ENCODE measurements at places on chromosomes 11 and 22.
A peak's percentile ranks its signal among the peaks of the same experiment; 100 is the strongest.

- no peak for DNase-seq
These were observed 9.4 kb upstream of the IGSF9B start for GRCh38 chr11:133966172-133966651.

DNA sequence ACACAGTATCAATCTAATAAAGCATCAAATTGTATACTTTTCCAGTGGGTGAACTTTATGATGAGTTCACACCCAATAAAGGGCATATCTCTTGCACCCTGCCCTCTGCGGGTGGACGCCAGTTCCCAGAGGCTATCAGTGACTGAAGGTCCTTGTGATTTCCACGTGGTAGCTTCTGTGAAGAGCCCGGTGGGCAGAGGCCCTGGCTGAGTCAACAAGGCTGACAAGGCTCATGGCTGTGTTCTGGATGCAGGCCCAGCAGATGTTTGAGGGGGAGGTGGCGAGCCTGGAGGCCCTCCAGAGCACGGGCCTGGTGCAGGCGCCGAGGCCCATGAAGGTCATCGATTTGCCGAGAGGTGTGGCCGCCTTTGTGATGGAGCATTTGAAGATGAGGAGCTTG lies 71.4 kb downstream of the PIWIL3 start:
- DNase-seq, result no peak

- DNase-seq, result no peak
These were observed 32.7 kb downstream of the THOC5 start for GRCh38 chr22:29520851-29521250.

DNA sequence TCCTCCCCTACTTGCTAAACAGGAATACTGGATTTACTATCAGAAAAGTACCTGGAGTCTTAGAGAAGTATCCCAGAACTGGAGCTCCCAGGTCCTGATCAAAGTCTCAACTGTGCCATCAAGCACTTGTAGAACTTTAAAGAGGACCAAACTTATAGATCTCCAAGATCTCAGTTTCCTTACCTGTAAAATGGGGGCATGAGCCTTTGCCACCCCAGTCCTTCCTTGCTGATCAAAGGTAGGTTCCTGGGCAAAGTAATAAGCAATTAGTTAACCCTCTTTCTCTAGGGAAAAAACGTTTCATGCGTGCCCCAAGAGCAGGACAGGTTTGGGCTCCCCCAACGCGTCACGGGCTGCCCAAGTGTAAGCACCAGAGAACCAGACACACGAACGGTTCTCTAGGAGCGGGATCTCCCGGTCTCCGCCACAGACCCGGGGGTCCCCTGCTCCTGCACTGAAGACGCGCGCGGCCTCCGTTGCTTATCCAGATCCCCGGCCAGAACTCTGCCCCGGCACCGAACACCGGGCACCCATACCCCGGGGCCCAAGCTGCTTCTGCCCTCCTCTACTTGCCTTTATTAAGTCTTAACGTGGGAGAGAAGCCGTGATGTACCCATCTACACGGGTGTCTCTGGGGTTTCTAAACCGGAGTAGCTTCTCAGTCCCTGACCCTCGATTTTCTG lies 505 bp downstream of the ZNF214 start:
- peak; percentile 85 for DNase-seq

- no peak for DNase-seq
These were observed 3.9 kb upstream of the MUC15 start for GRCh38 chr11:26575946-26576345.

DNA sequence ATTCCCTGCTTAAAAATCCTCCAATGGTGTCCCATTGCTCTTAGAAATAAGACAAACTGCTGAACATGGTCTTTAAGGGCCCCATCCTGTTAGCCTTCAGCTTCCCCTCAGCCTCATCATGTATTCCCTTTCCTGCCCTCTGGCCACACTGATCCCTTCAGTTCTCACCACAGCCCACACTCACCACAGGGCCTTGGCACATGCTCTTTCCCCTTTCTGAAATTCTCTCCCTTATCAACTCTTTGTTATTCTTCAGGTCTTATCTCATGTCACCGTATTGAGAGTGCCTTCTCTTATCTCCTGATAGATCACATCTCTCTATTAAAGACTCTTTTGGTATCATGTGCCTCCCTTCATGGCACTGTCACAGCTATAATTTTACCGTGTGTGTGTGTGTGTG lies 167.8 kb upstream of the MPPED2 start:
- DNase-seq, result no peak

DNA sequence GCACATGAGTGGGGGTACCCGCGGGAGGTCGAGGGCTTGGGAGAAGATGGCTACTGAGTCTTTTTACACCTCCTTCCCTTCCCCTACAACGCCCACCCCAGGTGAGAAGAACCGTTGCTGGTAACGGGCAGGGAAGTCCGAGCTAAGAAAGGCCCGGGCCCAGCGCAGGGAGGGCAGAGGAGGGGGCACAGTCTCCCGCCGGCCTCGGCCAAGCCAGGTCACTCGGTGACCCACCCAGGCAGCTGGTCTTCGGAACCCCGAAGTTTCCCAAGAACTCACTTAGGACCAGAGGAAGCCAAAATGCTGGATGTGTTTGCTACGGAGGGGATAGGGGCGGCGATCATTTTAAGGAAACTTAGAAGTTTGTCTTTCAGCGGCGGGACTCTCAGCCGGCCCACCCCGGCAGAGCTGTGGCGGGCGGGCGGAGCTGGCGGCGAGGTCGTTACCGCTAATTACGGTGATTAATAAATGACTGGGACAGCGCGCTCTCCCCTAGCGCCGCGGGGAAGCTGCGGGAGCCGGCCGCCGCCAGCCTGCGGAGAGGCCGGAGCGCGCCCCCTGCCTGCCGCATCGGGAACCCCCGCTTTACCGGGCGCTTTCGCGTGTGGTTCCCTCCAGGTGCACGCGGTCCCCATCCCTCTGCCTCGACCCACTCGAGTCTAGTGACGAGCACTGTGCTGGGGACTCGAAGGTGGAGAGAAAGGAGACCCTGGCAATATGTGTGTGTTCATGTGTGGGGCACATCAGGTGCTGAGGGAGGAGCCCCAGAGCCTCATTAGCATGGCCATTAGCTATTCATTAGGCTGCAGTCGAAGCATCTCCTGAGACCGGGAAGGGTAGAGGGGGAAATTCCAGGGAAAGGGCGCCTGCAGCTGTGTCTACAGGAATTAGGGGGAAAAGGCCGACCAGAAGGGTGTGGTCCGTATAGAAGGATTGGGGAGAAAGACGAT lies 945 bp downstream of the ROBO3 start:
- peak; percentile 77 for DNase-seq

DNA sequence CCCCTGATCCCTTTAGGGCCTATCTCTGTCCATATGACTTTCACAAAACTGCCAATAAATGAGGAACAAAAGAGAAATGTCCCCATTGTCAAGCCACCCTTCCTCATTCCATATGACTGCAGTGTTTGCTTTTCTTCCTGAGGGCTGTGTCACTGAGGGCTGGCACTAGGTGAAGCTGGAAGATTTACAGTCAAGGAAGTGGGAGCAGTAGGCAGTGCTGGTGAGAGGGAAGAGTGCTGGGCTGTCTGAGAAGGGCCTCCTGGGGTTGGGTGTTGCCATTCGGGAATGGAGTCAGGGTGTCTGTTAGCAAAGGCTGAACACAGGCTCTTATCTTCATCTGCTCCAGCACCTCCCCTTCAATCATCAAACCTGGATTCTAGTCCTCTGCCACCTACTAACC lies 30.9 kb downstream of the INSC start:
- DNase-seq, result no peak

GRCh38 chr11:114368918-114369680 lies 31.2 kb downstream of the C11orf71 start:
- no peak for DNase-seq

DNA sequence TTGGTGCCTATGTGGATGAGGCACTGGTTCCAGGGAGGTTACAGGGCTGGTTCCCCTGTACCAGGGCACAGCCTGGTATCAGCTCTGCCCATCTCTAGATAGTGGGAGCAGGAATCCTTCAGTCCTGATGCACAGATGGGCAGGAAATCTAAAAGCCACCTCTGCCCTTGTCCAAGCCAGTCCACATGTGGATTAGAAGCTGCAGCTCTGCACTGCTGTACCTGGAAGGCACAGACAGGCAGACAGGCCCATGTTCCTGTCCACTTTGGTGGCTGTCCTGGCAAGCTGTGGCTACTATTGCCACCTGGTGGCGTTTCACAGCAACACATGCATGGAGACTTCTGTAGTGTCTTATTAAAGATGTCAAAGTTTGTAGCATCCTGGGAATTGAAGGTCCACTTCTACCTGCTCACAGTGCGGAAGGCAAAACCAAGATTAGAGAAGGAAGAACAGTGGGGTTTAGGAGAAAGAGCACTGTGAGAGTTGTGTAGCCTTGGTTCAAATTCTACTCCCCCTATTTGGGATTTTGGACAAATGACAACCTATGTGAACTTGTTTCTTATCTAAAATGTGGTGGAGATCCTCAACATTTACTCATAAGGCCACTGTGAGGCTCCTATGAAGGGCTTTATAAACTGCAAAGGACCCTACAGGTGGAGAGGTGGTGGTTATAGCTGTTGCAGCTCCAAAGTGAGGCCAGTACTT lies 30.1 kb downstream of the NAV2 start:
- peak; percentile 37 for DNase-seq

- no peak for DNase-seq
These were observed 15.7 kb upstream of the AIFM3 start for GRCh38 chr22:20951151-20951931.

- no peak for DNase-seq
These were observed 1.5 kb downstream of the GAL start for GRCh38 chr11:68685656-68686380.

- peak; percentile 53 for DNase-seq
These were observed 124.3 kb downstream of the TRIM29 start for GRCh38 chr11:120013325-120014250.

DNA sequence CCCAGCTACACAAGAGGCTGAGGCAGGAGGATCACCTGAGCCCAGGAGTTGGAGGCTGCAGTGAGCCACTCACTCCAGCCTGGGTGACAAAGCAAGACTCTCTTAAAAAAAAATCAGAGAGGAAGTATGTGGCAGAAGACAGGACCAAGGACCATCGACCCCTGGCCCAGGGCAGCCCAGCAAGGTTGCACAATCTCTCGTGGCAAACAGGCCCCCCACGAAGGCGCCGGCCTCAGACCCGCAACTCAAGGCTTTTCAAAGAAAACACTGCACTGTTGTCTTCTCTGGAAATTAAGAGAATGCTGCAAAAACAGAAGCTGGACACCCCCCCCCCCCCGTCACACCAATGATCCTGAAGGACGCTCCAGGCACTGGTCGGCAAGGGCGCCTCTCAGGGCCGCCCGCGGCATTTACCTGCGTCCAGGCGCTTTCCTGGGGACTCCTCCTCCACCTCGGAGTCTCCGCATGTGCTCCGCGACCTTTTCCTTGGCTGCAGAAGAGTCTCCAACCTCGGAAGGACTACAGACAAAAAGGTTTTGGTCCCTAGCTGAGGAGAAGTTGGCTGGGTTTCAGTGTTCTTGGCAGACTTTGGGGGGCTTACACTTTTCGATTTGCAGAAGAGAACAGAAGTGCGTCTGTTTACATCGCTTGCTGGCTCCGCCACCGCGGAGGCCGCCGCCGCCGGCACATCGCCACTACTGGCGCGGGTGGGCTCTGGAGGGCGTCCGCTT lies 40.5 kb downstream of the BRD1 start:
- no peak for DNase-seq

DNA sequence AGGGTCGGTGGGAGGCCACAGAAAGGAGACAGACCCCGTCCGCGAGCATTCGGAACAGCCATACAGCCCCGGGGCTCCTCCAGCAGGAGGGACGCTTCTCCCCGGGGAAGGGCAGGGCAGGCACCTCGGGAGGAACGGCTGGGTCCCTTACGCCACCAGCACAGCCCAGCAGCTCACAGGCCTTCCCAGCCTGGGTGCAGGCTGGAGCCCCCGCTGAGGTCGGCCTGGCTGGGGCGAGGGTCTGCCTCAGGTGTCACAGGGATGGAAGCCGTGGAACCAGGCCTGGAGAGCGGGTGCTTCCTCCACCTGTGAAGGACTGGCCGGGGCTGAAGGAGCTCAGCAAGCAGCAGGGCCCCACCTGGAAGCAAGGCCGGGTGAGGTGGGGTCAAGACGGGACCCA lies 732.3 kb downstream of the BRD1 start:
- no peak for DNase-seq

DNA sequence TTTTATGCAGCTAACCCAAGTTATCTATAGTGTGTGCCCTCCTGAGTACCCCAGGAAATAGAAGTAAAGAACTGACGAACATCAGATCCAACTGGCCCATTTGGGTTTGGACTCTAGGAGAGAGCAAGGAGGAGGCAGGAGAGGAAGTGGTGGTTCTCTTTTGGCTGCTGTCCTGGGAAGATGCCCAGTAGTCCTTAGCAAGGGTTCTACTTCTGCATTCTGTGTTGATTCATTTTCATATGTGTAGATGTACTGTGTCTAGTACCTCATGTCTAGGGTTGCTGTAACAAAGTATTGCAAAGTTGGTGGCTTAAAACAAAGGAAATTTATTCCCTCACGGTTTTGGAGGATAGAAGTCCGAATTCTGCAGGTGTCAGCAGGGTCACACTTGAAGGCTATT lies 6.6 kb upstream of the MMP27 start:
- DNase-seq, result no peak

- no peak for DNase-seq
These were observed 97.8 kb downstream of the PKNOX2 start for GRCh38 chr11:125262194-125262829.

- DNase-seq, result no peak
These were observed 288.4 kb upstream of the PITPNB start for GRCh38 chr22:28207281-28208030.

GRCh38 chr11:126212089-126212660 lies 593 bp downstream of the FAM118B start:
- no peak for DNase-seq

DNA sequence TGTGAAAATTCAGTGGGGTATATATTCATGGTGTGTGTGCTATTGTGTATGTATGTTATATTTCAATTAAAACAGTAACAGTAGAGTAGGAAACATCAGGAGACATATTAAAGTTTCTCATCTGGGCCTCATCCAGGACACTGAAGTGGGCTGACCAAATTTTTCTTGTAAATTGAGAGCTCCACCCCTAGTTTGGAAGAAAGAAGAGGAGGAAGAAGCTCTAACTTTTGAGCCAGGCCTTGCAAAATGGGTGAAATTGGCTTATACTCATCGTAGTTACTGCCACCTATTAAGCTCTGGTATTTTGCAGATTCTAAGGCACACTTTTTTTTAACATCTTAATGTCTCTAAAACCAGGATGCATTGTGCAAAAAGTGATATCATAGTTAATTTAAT lies 33.7 kb downstream of the TSPAN18 start:
- no peak for DNase-seq

DNA sequence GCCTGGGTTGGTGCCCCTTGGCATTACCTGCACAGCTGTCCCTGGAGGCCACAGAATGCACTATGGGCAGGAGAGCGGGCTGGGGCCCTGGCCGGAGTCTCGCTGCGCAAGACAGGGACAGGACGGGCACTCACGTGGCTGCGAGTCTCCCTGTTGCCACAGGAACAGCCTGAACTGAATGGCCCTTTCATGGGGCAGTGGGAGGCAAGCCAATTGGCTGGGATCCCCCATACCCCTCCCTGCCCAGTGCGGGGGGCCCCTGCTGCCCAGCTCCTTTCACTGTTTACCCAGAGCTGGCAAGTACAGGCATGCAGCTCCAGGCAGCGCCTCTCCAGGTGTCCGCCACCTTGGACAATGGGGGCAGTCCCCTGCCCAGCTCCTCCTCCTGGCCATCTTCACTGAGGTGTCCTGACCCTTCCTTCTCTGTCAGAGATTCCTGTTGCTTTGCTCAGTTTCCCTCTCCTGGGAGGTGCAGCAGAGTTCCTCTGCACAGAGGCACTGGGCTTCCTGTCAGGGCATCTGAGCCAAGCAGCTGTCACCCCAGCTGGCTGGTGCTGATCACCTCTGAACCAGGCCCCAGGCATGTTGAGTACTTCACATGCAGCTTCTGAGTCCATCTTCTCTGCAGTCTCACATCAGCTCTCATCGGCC lies 5.2 kb downstream of the USP2 start:
- DNase-seq, result no peak

GRCh38 chr22:32206774-32207758 lies 2.2 kb upstream of the RFPL2 start:
- no peak for DNase-seq

Data from right kidney (tissue), 9 donors.